Psoas muscle (tissue), 8 donors: ENCODE measurements at places on chromosomes 16 and 17. TPM values are rescaled to one million over a fixed set of nuclear protein-coding genes. Genes with fewer than 3 reads are reported as not detected.

Gene SDR42E1
- 0.02 TPM for total RNA-seq

Gene HEATR9
- total RNA-seq, result not detected

Gene LHX1
- total RNA-seq, result not detected

Gene SEZ6L2
- total RNA-seq, result 0.34 TPM

Gene TMIGD1
- not detected for total RNA-seq

Gene OTOP3
- total RNA-seq, result not detected

Gene RTN4RL1
- total RNA-seq, result 1.6 TPM

Gene GRIN2C
- 0.20 TPM for total RNA-seq

Gene KIF19
- 0.17 TPM for total RNA-seq

Gene GRB7
- total RNA-seq, result not detected

Gene TSR3
- total RNA-seq, result 45.7 TPM

Gene FBXL16
- total RNA-seq, result 0.08 TPM

Gene MGAT5B
- total RNA-seq, result 0.06 TPM

Gene CCL7
- total RNA-seq, result not detected

Gene ACSM2A
- total RNA-seq, result not detected

Gene MYH2
- total RNA-seq, result 20,190 TPM

Gene TNFSF12
- total RNA-seq, result 16.7 TPM

Gene KRT12
- total RNA-seq, result not detected

Gene MYL4
- total RNA-seq, result 0.89 TPM

Gene DNAI2
- not detected for total RNA-seq

Gene KRT17
- total RNA-seq, result not detected
